ENCODE measurements at places on chromosomes 1 and 21. TPM values are rescaled to one million over a fixed set of nuclear protein-coding genes. Genes with fewer than 3 reads are reported as not detected.

C1QC gene
- 554 TPM for total RNA-seq

LENEP gene
- total RNA-seq = 0.89 TPM

- H3K4me3 ChIP-seq = no peak overlapping the region
- DNase-seq = no peak
- no peaks in the 10 kb centered on the region for H3K36me3 ChIP-seq
- H3K27me3 ChIP-seq = no peaks in the 10 kb centered on the region
Measured at GRCh38 chr1:17744666-17745478, 10.3 kb upstream of the ACTL8 start.

- no peak for DNase-seq
- H3K27ac ChIP-seq = no peak overlapping the region
- no peaks in the 10 kb centered on the region for H3K27me3 ChIP-seq
- no peaks in the 10 kb centered on the region for H3K4me1 ChIP-seq
- H3K4me3 ChIP-seq = no peak overlapping the region
Measured at GRCh38 chr1:160522136-160522535, 919 bp downstream of the SLAMF6 start.

DNA sequence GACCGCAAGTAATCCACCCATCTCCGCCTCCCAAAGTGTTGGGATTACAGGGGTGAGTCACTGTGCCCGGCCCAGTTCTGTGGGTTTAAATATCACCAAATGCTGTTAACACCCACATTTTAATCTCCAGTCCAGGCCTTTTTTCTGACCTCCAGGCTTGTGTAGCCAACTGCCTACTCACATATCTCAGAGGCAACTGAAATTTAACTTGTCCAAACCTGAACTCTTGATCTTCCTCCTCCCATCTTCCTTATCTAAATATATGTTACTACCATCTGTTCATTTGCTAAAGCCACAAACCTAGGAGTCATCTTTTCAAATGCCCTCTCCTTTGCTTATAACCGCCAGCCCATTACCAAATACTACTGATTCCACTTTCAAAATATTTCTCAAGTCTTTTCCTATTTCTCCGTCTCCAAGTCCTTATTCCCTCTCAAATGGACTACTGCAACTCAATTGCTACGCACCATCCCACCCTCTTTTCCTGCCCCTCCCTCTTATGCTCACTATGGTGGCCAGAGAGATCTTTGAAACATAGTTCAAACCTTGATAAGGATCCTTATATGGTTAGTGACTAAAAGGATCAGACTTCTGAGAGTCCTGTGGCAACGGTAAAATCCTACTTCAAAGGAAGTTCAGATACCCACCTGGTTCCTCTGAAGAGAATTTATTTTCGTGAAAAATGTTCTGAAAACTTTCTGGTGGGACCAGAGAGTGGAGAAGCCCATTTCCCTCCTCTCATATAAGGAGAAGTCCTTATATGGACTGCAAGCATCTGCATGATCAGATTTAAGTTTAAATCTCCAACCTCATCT is 78.5 kb upstream of the CDC42BPA start:
- no peak for DNase-seq
- H3K36me3 ChIP-seq = no peaks in the 10 kb centered on the region
- no peak overlapping the region for H3K27ac ChIP-seq
- H3K4me3 ChIP-seq = no peak overlapping the region

DNA sequence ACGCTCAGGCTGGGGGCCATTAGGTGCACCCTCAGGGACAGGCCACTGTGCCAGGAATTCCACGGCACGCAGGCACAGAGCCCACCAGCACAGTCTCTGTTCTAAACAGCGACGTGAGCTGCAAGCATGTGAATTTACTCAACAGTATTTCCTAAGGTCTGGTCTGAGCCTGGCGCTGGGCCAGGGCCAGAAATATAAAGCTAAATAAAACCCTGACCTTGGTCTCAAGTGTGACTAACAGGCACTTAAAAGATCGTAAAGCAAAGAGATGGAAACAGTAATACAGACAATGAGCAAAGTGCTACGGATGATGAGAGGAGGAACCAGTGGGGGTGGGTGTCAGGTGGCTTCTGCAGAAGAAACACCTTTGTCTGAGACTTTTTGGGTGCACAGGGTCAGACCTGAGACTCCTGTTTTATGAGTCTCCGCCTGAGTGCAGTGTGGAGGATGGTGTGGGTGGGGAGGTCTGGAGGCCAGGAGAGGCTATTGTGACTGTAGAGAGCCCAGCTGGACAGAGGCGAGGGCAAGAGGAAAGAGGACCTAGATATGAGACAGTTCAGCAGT is 53.4 kb upstream of the EDN2 start:
- H3K4me3 ChIP-seq = no peak overlapping the region
- no peaks in the 10 kb centered on the region for H3K27me3 ChIP-seq
- no peaks in the 10 kb centered on the region for H3K36me3 ChIP-seq
- H3K4me1 ChIP-seq = peaks cover 9% of the 10 kb centered on the region
- H3K27ac ChIP-seq = no peak overlapping the region

GRCh38 chr1:217535601-217536377 is 95.1 kb downstream of the GPATCH2 start:
- no peaks in the 10 kb centered on the region for H3K4me1 ChIP-seq
- H3K4me3 ChIP-seq = no peak overlapping the region
- no peak overlapping the region for H3K27ac ChIP-seq
- H3K36me3 ChIP-seq = no peaks in the 10 kb centered on the region
- no peaks in the 10 kb centered on the region for H3K27me3 ChIP-seq

DNA sequence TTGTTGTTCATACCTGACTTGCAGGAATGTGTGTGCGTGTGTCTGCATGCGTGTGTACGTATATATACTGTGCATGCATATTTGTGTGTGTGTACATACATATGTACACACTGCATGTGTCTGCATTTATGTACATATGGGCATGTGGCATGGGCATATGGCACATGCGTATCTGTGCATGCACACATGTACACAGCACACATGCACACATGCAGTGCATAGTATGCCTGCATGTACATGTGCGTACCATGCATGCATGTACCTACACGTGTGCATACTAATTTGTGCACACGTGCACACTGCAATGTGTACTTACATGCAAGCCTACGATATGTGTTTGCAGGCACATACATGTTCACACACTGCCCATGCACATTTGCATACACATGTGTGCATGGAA is 43.9 kb downstream of the GALNT2 start:
- no peaks in the 10 kb centered on the region for H3K36me3 ChIP-seq
- peaks cover 7% of the 10 kb centered on the region for H3K4me1 ChIP-seq
- no peak for DNase-seq
- no peak overlapping the region for H3K4me3 ChIP-seq

- no peak overlapping the region for H3K27ac ChIP-seq
- no peaks in the 10 kb centered on the region for H3K27me3 ChIP-seq
- no peaks in the 10 kb centered on the region for H3K4me1 ChIP-seq
- H3K36me3 ChIP-seq = peaks cover 32% of the 10 kb centered on the region
- DNase-seq = no peak
- no peak overlapping the region for H3K4me3 ChIP-seq
Measured at GRCh38 chr1:54872036-54872331, 15.0 kb downstream of the DHCR24 start.

DNA sequence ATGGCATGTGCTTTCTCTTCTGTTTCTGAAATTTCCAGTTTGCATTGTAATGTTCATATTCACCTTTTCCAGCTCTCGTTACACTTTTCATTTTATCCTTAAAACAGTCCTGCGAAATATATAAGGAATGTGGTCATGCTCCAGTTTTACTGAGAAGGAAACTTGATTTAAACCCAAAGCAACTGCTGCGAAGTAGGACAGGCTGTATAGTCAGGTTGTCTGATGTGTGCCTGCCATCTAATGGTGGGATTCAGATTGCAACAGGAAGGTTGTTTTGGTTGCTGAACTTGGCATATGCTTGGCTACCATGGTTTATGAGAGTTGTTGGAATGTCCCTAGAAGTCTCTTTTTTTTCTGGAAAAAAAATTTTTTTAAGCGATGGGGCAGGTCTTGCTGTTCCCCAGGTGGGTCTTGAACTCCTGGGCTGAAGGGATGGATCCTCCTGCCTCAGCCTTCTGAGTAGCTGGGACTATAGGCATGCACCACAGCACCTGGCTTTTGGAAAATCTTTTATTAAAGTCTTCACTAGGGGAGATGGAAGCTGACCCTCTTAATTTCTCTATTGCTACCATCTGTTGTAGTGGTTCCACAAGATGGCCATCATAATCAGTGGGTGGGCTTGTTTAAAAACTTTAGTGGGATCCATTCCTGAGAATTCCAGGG is 86.9 kb downstream of the UCK2 start:
- no peak overlapping the region for H3K27ac ChIP-seq
- no peaks in the 10 kb centered on the region for H3K27me3 ChIP-seq
- DNase-seq = peak; percentile 91
- peaks cover 4% of the 10 kb centered on the region for H3K36me3 ChIP-seq

Data from lung (tissue), 17 donors.